ENCODE measurements at places on chromosomes 3 and 15.

DNA sequence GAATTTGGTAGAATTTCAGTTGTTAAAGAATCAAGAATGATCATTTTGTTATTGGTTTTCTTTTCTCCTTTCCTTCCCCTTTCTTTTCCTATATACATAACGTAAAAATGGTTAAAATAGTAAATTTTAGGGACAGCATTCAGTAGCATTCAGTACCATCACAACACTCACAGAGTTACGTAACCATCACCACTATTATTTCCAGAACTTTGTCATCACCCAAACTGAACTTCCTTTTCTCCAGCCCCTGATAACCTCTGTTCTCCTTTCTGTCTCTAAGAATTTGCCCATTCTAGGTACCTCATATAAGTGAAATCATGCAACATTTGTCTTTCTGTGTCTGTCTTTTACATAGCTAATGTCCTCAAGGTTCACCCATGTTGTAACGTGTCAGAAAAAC is 165.3 kb downstream of the AKAP13 start:
- DNase-seq: no peak

- no peak for DNase-seq
These were observed 25.0 kb downstream of the DAG1 start for GRCh38 chr3:49495023-49495422.

GRCh38 chr3:65026151-65026550 is 338.4 kb upstream of the ADAMTS9 start:
- no peak for DNase-seq

DNA sequence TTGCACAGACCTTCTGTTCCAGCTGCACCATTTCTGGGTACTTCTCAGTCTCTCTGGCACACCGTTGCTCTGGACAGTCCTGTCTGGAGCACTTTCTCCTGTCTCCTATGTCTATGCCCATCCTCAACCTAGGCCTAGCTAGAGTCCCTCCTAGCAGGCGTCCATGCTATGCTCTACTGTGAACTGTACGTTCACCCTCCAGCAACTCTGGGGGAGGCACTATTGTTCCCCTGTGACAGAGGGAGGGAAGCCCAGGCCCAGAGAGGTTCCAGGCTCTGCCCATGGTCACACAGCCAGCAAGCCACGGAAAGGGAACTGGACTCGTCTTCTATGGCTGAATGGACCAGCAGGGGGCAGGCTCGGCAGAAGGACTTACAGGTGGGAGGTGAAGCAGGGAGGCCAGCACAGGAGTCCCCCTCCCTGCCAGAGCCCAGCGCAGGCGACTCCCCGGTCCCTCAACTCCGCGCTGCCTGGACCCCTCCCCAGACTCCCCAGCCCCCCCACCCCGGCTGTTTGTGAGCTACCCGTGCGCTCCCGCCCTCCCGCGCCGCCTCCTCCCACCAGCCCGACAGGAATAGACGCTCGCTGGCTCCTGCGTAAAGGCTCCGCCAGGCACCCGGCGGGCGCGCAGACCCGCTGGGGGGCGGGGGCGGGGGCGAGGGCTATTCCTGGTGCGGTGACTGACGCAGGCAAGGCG is 1.7 kb upstream of the LINGO1 start:
- DNase-seq: peak; percentile 24

- no peak for DNase-seq
These were observed 21.1 kb upstream of the GYG1 start for GRCh38 chr3:148970271-148970670.

DNA sequence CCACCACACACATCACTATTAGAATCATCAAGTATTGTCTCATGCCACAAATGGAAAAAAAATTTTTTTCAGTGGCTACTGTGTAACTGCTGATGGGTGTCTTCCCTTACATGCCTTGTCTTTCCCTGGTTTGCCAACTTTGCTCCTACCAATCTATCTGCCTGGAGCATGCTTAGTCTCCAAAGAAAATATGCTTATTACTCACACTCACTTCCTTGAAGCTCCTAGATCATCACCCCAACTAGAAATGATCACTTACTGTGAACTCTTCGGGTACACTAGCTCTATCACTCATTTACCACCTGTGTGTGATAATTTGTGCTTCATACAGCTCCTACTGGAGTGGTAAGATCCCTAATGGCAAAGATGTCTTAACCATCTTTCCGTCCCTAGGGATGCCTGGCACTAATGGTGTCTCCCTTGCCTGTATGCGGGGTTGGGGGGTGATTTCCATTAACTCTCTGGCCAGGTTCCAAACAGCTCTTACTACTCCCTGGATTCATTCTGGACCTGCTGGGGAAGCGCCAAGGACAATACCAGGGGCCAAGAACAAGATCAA is 799 bp downstream of the VPS33B start:
- no peak for DNase-seq

- no peak for DNase-seq
These were observed 29.4 kb upstream of the ATP8B4 start for GRCh38 chr15:50148362-50148963.

DNA sequence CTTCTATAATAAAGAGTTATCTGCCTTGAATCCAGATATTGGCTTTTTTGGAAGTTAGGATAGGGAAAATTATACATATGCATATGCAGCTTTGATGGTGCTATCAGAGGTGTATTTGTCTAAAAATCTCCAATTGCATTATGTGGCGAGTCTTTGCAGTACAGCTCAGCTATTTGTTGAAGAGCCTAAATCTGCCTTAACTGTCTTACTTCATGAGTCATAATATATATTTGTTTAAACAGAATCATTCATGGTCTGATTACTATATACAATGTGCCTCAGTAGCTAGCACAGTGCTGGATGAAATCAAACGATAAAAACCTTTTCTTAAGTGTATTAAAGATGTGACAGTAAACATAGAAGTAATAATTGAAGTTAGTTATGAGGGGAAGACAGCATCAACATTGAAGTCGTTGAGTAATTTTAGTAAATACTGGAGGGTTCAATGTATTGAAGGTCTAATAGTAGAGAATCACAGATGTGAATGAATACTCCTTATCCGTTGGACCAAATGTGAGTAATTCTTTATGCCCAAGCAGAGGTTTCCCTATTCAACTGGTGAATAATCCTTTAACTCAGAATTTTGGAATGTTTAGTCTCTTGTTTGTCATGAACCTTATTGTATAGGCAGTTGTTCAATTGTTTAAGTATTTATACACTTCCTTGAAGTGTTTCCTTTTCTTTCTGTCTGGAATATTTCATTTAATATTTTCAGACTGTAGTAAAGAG is 74.8 kb upstream of the NAALADL2 start:
- no peak for DNase-seq

DNA sequence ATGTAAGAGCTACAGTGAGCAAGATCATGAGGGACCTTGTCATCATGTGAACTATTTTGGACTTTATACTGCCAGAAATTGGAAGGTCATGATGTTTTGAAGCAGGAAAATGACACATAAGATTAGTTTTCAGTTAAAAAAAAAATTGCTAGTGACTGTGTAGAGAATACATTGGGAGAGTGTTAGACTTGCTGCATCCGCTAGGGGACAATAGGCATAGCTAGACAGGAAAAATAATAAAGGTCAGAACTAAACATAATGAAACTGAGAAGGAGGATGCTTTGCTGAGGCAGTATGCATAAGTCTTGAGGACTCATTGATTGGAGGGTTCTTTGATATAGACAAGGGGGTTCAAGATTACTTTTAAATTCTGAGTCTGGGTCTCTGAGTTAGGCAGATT is 275.8 kb upstream of the KCNH8 start:
- DNase-seq: no peak

GRCh38 chr3:119322021-119322834 is 28.0 kb downstream of the ARHGAP31 start:
- no peak for DNase-seq

- DNase-seq: no peak
These were observed 58.3 kb upstream of the KY start for GRCh38 chr3:134709076-134709475.

GRCh38 chr3:87949189-87949878 is 109.5 kb downstream of the CGGBP1 start:
- DNase-seq: no peak

DNA sequence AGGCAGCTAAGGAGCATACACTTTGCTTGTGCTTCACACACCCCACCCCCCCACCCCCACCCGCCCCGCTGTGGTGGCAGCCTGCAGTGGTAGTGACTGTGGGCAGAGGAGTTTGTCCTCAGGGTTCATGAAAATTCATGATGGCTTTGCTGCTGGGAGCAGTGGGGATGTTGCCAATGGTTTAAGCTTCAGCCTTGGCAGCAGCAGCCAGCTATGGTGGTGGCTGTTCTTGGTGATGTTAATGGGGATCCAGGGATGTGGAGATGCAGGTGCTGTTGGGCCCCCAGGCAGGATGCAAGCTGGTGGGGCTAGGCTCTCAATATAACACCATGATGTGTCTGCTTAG is 55.8 kb downstream of the TNFAIP8L3 start:
- no peak for DNase-seq

GRCh38 chr3:52649461-52650210 is 36.1 kb downstream of the PBRM1 start:
- no peak for DNase-seq

GRCh38 chr3:31230425-31231223 is 302.1 kb upstream of the STT3B start:
- peak; percentile 44 for DNase-seq

DNA sequence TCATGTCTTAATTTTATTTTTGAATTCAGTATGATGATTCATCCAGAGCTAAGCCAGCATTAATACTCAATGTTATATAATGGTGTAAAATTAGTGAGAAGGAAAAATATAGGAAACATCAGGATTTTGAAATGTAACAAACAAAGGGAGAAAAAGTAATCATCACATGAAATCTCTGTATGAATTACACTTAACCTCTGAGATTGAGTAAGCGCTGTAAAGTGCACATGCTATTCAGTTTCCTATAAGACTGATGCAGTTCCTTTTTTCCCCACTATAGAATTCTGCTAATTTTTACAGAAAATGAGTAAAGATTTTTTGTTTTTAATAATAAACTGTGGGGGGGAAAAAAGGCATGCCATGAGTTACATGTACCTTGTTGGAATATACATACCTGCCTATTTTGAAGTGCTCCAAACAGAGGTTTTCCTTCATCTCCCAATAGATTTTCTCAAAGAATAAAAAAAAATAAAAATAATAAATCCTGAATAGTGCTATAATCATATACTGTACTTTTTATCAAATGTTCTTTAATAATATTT is 64.0 kb upstream of the TTBK2 start:
- no peak for DNase-seq

GRCh38 chr3:178203165-178203564 is 333.1 kb upstream of the KCNMB2 start:
- no peak for DNase-seq

- DNase-seq: no peak
These were observed 9.2 kb downstream of the MITF start for GRCh38 chr3:69748503-69748902.

- no peak for DNase-seq
These were observed 40.3 kb downstream of the IL1RAP start for GRCh38 chr3:190554197-190554596.

DNA sequence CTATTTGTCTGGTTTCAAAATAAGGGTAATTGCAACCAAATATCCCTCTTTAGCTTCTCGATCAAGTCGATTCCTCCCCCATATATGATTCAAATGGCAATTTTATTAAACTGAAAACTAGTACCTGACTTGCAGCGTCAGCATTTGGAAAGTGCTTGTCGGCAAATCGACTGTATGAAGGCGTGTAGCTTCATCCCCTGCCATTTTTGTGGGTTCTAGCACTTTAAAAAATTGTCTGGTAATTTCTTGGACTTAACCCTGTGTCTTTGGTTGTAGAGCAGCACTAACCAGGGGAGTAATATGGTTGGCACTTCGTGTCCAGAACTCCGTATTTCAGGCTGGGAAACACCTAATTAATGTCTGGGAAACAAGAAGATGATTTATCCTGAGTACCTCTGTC is 573 bp downstream of the MME start:
- no peak for DNase-seq

GRCh38 chr3:50189274-50189673 is 2.1 kb upstream of the GNAT1 start:
- no peak for DNase-seq

- DNase-seq: no peak
These were observed 891.9 kb downstream of the ROBO1 start for GRCh38 chr3:78875851-78876250.

DNA sequence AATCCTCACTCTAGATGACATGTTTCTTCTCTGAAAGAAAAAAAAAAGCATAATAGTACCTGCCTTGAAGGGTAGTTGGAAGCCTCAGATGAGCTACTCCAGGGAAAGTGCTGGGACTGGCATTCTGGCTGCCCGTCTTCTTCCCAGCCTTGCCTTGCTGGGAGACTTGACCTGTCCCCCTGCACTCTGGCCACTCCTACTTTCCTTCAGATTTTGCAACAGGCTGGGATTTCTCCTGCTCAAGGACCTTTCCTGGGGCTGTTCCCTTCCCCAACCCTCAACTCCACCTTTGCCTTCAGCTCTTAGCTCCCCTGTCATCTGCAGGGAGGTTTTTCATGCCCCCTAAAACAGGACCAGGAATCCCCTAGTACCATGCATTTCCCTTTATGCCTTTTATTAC is 609.9 kb upstream of the CFAP20DC start:
- DNase-seq: no peak

- DNase-seq: no peak
These were observed 345.9 kb downstream of the FOXP1 start for GRCh38 chr3:71237672-71238071.

GRCh38 chr3:134315286-134316106 is 58.8 kb downstream of the AMOTL2 start:
- no peak for DNase-seq

DNA sequence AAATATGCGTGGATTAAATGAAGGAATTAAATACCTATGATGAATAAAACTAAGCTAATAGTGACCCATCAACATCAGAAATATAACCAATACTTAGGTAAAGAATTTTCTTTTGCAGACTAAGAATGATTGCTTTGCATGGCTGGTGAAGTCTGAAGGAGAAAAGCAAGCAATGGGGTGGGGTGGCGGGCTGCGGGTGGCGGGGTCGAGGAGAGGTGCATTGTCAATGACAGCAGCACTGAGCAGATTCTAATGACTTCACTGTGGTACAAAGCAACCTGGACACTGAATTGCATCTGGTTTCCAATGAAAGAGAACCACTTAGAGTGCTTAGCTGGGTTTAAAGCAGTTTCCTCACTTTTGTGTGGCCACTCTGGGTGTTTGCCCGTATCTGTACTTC is 171.5 kb upstream of the IL12A start:
- no peak for DNase-seq

GRCh38 chr3:42732829-42733459 is 30.3 kb upstream of the HHATL start:
- no peak for DNase-seq

- DNase-seq: peak; percentile 44
These were observed 777 bp upstream of the EIF4A2 start for GRCh38 chr3:186782542-186783057.

DNA sequence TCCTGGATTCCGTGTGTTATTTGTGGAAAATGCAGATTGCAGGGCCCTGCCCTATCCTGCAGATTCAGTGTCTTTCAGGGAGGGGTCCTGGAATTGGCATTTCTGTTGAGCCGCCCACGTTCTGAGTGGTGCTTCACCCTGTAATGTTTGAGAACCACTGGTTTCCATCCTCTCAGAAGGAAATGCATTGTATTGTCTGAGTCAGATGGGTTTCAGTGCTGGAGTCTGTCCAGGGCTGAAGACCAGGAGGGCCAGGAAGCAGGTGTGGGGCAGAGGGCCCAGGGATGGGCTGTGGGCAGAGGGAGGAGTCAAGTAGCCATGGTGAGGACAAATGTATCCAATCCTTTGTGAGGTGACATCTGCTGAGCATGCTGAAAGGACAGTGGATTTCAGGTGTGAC is 123.8 kb downstream of the SV2B start:
- no peak for DNase-seq
